Natural killer cell (primary cell): ENCODE measurements at places on chromosomes 6 and 20.
A peak's percentile ranks its signal among the peaks of the same experiment; 100 is the strongest.

DNA sequence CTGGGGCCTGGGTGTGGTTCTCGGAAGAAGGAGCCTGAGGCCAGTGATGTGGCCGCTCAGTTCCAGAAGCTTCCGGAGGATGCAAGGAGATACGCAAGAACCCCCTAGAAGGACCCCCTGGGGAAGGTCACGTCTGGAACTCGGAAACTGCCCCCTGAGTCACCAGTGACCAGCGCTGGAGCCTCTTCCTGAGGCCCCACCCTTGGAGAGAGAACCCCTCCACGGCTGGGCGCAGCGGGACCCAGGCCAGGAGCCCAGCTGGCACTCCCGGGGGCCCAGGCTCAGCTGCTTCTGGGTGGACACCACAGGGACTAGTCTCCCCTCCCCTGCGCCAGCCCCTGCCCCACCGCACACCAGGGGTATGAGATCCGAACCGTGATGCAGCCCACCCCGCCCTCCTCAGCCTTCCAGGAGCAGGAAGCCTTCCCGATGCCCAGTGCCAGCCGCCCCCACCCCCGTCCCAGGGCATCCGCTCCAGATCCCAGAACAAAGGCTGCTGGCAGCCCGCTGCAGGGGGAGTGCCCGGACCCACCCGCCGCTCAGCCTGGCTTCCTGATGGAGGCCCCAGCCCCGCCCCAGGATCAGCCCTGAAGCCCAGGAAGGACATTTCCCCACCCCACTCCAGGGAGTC lies 7.5 kb downstream of the LAMA5 start:
- no peak for DNase-seq

DNA sequence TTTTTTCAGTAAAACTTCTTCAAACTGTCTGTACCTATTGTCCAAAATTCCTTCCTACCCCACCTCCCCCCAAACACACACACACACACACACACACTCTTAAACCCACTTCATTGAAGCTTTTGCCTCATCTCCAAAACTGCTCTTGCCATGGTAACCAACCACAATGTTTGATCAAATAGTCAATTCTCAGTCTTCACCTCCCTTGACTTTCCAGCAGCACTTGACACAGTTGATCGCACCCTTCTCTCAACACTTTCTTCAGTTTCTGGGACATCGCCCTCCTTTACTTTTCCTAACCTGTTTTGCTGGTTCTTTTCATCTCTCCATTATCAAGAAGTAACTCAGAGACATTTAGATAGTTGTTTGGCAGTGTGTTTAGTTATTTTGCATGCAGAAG lies 71.5 kb upstream of the COL21A1 start:
- DNase-seq, result no peak

DNA sequence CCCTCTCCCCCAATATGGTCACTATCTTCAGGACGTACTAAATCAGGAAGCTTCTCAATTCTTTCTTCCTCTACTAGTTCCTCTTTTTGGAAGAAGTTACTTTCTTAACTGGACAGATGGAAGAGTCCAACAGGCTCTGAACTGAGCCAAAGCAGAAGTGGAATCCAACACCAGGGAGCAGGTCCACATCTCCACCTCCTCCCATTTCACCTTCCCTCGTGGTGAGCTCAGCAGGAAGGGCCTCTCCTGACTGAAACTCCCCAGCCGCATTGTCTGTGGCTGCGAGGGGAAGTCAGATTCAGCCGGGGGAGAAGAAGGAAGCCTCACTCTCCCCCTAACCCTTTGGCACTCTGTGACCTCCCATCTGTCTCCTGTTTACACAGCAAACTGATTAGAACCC lies 63.8 kb upstream of the UST start:
- DNase-seq, result no peak

DNA sequence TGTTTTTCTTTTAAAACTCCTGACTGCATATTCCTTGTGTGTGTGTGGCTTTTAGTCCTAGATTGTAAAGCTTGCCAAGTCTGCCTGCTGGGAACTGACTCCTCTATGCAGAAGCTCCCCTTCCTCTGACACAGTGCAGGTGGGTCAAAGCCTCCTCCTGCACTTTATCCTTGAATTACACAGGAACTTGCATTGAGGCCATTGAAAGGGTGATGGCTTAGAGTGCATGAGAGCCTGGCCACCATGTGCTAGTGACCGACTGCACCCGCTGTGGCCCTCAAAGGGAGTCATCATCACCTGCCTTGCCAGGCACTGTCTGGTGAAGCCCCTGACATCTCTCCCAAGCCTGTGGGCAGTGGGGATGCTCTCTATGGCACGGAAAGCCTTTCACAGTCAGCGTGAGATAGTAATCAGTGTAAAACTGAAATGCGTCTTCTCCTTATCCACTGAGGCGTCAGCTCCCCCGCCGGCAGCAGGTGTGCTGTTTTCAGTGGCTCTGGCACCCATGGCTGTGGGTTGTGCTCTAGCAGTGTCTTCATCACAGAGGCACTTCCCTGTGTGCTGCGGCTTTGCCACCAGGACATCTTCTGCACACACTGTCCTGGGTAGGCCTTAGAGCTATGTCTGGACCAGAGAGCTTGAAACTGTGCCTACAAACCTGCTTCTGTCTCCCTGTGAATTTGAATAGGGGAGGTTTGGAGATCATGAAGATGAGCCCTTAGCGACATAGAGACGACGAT lies 87.9 kb downstream of the THBS2 start:
- DNase-seq, result no peak

DNA sequence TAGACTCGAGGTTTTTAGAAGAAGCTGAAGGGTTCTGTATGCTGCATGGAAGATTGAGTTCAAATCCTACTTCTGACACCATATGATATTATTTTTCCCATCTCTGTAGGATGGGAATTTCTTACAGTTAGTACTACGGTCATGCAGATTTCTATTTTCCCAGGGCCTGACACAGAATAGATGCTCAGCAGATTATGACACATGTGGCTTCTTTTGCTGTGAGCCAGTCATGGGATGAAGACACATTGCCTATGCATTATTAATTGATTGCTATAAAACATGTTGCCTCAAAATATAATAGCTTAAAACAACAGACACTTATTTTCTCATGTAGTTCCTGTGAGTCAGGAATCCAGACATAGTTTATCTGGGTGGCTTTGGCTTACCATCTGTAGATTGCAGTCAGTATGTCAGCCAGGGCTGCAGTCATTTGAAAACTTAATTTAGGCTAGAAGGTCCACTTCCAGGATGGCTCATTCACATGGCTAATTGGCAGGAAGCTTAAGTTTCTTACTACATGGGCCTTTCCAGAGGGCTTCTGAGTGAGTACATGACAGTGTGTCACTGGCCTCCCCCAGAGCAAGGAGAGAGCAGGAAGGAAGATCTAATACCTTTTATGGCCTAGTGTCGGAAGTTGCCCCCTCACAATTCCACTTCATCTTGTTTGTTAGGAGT lies 29.5 kb downstream of the TOP1 start:
- DNase-seq, result no peak

DNA sequence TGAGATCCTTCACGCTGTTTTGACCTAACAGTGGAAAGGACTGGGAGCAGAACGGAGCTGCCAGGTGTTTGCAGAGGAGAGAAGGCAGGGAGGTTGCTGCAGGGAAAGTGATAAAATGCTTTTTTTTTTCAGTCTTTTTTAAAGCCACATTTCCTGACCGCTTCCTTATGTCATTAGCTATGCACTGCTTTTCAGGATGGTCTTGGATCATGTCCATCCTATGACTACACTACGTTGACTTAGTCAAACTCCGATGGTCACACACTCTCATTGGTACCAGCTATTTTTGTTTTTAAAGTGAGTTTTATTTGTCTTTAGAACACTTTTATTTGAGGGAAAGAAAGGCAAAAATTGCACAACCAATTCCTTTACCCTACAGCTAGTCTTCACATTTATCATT lies 89.2 kb upstream of the EXOC2 start:
- no peak for DNase-seq

- no peak for DNase-seq
Measured at GRCh38 chr6:122482750-122483080, 11.1 kb upstream of the SERINC1 start.

GRCh38 chr6:16132909-16133308 lies 4.0 kb downstream of the MYLIP start:
- DNase-seq, result peak; percentile 30

DNA sequence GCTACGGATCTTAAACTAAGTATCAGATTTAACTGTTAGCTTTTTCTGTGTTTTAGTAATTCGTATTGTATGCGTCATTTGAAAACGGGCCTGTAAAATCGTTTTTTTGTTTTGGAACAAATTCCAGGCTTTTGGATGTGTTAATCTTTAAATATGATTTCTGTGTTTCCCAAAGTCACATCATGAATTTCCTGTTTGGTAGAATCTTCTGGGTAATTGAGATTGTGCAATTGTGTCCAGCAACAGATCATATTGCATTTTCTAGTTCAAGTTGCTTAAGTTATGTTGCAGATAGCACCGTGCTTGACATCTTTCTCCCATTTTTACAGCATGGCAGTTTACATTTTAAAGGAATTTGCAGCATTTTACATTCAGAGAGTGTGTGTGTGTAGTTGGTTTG lies 1.9 kb downstream of the MAPK14 start:
- no peak for DNase-seq

DNA sequence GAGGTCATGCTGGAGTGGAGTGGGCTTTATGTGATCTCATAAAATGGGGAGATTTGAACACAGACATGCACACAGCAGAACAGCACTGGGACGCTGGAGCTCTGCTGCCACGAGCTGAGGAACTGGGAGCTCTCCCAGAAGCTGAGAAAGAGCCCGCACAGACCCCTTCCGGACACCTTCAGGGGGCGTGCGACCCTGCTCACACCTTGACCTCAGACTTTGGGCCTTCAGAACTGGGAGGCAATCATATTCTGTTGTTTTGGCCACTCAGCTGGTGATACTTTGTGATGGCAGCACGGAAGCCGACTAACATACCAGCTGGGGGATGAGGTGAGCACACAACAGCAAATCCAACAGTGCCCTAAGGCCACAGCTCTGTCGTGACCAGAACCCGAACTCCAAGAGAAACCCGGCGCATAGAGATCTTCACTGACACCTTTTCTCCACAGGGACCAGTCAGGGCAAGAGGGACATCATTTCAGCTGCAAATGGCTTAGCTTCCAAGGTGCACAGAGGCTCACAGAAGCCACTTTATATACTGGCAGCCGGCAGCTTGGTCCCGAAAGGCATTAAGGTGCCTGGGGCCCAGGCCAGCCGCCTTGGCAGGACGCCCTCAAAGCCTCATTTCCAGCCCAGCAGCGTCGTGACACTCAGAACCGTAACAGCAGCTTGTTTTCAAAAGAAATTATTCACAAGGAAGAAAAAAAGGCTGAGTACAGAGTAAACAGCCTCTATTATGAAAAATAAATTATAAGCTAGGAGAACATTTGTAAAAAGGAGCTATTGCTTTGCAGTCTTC lies 89.3 kb downstream of the RNASET2 start:
- DNase-seq, result no peak

- DNase-seq, result no peak
Measured at GRCh38 chr6:47922391-47922790, 140.6 kb downstream of the OPN5 start.

GRCh38 chr6:153673750-153674149 lies 365.3 kb upstream of the OPRM1 start:
- no peak for DNase-seq

GRCh38 chr6:137160763-137161162 lies 12.7 kb downstream of the IL22RA2 start:
- no peak for DNase-seq

- no peak for DNase-seq
Measured at GRCh38 chr6:170434117-170434820, 118.8 kb downstream of the PSMB1 start.

DNA sequence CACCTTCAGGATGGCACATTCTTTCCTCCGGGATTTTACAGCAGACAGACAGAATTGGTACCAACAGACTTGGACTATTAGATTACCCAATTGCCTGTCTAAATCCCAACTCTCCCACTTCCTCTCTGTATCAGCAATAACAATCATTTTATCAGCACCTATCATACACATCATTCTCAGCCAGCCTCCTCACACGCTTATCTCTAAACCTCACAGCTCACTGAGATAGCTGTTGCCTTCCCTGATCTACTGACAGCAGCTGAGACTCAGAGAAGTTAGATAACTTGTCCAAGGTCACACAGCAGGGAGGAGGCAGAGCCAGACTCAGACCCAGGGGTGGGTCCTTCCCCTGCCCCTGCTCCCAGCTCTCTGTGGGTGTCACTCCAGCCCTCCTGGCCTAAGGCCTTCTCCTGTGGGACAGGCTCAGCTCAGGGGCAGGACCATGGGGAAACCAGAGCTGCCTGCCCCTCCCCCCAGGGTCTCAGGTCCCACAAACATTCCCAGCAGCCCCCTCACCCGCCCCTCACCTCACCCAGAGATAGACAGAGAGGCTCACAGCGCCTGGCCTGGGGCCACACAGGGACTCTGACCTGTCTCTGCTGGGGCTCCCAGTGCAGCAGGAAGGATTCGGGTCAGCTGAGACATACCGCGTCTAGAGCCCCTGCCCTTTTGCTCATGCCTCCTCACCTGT lies 92.8 kb downstream of the GRM4 start:
- DNase-seq, result no peak

DNA sequence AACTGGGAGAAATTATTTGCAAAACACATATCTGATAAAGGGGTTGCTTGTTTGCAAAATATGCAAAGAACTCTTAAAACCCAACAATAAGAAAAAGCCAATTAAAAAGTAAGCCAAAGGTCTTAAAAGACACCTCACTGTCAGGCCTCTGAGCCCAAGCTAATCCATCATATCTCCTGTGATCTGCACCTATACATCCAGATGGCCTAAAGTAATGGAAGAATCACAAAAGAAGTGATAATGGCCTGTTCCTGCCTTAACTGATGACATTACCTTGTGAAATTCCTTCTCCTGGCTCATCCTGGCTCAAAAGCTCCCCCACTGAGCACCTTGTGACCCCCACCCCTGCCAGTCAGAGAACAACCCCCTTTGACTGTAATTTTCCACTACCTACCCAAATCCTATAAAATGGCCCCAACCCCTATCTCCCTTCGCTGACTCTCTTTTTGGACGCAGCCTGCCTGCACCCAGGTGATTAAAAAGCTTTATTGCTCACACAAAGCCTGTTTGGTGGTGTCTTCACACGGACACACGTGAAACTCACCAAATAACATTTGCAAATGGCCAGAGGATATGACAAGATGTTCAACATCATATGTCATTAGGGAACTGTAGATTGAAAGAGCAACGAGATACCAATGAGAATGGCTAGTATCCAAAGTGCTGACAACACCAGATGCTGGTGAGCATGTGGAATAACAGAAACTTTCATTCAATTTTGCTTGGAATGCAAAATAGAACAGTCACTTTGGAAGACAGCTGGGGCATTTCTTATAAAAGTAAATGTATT lies 565.0 kb upstream of the ADGRB3 start:
- DNase-seq, result no peak
